T-helper 1 cell (primary cell): ENCODE measurements at places on chromosomes 16 and 17.

- DNase-seq = no peak
These were observed 398.8 kb downstream of the HS3ST3B1 start for GRCh38 chr17:14699574-14700185.

DNA sequence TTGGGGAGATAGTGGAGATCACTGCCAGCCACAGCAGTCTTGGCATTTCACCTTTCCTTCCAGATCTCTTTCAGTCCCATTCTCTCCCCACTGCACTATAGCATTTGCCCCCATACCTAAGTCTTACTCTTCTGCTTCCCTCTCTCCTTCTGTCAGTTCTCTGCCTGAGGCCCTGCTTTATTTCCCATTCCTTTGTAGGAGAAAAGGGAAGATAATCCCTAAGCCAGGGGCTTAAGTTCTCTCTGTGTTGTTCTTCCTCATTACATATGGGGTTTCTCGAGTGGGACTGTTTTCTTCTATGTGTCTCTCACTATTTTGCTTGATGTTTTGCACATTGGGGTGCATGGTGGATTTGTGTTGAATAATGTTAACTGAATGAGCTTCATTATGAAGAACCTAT lies 6.4 kb downstream of the KDM6B start:
- no peak for DNase-seq

- DNase-seq = no peak
These were observed 90.6 kb upstream of the HLF start for GRCh38 chr17:55174133-55174532.

GRCh38 chr17:77124192-77124889 lies 16.4 kb upstream of the SEC14L1 start:
- no peak for DNase-seq

- DNase-seq = no peak
These were observed 69.9 kb downstream of the RPTOR start for GRCh38 chr17:80614332-80615047.

- no peak for DNase-seq
These were observed 1.0 kb downstream of the ORAI3 start for GRCh38 chr16:30949650-30950515.

GRCh38 chr16:80527297-80527696 lies 13.5 kb upstream of the DYNLRB2 start:
- DNase-seq = no peak

DNA sequence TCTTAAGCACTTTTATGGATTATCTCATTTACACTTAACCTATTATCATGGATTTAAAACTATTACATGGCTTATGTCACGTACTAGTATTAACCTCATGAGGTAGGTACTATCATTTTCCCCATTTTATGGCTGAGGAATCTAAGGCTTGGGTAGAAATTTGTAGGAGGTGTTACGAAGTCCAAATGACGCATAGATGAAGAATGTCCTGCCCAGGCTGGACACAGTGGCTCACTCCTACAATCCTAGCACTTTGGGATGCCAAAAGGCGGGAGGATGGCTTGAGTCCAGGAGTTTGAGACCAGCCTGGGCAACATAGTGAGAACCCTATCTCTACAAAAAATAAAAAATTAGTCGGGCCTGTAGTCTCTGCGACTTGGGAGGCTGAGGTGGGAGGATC lies 4.8 kb upstream of the C1QL1 start:
- no peak for DNase-seq

- no peak for DNase-seq
These were observed 36.5 kb downstream of the CPNE2 start for GRCh38 chr16:57128771-57129389.

DNA sequence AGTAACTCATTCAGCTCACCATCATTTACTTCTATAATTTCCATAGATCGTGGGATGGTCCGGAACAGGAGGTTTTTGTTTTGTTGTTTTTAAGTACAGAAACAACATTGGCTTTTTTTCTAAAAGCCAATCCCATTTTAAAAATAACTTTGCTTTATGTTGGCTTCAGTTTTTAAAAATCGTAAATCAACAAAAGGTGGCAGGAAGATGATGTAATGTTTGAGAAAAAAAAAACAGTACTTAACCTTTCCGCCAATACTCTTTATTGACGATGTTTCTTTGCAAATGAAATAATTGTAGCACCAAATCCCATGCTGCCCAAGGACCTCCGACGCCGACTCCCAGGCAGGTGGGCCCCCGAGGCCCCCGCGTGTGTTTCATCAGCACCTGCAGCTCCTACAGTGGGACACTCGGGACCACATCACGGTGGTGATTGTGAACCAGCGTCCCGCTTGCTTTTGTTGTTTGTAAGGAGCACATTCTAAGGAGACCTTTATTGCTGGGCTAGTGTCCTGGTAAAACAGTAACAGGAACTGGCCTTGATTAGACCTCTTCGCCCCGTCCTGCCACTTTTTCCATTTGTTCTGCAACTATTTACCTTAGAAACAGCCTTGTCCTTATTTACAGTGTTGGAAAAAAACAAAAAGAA lies 140.2 kb upstream of the CHMP6 start:
- no peak for DNase-seq

DNA sequence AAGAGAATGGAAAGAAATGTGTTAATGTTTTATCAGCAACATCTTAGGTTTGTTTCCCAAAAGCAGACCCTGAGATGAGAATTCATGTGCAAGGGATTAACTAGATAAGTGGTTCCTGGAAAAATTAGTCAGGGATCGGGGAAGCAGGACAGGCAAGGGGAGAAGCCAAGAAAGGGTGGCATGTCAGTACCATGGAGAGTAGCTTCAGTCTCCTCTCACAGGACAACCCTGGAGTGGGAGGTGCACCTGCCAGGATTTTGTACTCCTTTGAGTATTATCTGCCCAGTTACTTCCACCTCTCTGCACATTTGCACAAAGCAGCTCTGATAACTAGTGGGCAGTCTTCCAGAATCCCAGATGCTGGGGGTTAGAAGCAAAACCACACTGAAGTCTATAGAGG lies 117.0 kb downstream of the RGS9 start:
- no peak for DNase-seq

- DNase-seq = no peak
These were observed 83.5 kb downstream of the XYLT1 start for GRCh38 chr16:17387256-17387655.

GRCh38 chr16:4846901-4847773 lies at the start of the genes GLYR1 and UBN1:
Gene GLYR1, minus strand, starts transcription at chr16:4847288. Its CDS starts 23 bp downstream, at chr16:4847265.
Gene UBN1, plus strand, starts transcription at chr16:4847481. Its CDS starts 5,437 bp downstream, at chr16:4852918.
- DNase-seq = peak; percentile 99

- DNase-seq = no peak
These were observed 25.4 kb upstream of the WSB1 start for GRCh38 chr17:27268394-27269085.

GRCh38 chr17:20026960-20027359 lies 17.8 kb downstream of the SPECC1 start:
- DNase-seq = no peak

- no peak for DNase-seq
These were observed 53.0 kb downstream of the TUBD1 start for GRCh38 chr17:59839651-59840328.

GRCh38 chr16:53792161-53792951 lies 88.4 kb downstream of the FTO start:
- DNase-seq = no peak

- no peak for DNase-seq
These were observed 53.4 kb downstream of the BRIP1 start for GRCh38 chr17:61809816-61810392.

DNA sequence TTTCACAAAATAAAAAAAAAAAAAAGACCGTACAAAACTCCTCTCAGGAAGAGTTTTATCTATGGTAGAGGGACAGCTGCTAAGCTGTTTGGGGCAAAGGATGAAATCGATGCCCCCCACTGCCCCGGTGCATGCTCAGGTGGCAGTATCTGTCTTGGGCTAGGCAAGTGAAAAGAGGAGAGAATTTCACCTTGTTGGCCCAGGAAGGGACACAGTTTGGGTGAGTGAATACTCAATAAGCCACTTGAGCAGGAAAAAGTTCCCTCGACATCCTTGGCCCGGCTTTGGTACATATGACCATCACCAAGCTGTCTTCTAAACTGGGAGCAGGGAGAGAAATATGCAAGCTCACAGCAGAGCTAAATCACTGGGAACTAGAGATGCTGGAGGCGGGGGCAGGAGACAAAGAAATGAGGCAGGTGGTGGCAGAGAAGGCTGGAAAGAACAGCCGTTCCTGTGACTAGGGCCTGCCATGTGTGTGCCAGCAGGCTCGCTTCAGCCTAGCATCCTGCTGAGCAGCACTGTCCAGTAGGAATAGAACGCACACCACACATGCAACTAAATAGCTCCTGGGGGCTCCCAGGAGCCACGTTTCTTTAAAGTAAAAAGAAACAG lies 8.2 kb upstream of the EIF1 start:
- no peak for DNase-seq

DNA sequence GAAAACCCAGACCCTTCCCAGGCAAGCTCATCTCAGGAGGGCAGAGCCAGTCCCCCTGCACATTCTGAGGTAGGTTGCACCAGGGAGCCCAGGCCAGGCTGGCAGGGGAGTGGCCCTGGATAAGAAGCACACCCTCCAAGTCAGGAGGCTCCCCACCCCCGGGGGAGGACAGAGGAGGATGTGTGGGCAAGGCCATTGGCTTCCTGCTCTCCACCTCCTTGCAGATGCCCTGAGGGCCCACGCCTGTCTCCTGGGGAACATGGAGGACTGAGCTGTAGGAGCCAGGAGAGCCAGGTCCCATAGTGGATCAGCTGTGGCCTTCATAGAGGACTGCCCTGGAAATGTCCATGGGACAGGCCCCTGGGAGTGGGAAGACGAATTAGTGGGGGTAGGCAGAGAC lies 126.7 kb downstream of the IRF8 start:
- no peak for DNase-seq

DNA sequence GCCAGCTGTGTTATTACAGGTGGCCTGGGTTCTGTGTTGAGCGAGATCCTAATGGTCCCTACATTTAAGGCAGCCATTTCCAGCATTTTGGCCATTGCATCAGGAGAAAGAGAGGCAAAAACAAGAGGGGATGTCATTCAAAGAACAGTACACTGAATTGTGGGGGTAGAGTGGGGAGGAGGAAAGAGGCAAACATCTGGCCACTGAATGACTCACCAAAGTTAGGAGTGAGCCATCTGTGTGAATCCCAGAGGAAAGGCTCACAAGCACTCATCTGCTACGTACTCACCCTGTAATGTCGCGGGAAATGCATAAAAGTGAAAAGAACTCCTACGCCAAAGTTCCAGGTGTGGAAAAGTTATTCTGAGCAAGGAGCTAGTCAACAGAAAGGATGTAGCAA lies 16.7 kb downstream of the KRABD2 start:
- DNase-seq = no peak

- no peak for DNase-seq
These were observed 62.3 kb downstream of the CLEC16A start for GRCh38 chr16:11006656-11007055.

- DNase-seq = no peak
These were observed 16.2 kb downstream of the SMTNL2 start for GRCh38 chr17:4600563-4600962.

GRCh38 chr17:76515274-76515949 lies 14.2 kb upstream of the RHBDF2 start:
- DNase-seq = peak; percentile 95

DNA sequence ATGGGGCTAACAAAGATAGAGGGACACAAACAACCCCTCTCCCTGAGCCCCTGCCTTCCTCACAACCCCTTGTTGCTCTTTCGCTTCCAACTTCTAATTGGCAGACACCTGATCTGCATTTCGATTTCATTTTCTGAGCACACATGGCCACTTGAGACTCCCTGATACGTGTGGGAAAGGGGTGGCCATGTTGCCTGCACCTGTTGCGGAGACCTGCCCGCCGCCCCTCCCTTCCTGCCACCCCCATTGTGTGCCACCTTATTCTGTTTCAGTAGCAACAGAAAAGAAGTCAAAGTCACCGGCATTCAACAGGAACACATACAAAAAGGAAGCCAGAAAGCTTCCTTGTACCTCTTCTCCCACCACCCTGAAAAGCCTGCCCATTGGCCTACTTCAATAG lies 254.7 kb upstream of the SOX9 start:
- DNase-seq = no peak

DNA sequence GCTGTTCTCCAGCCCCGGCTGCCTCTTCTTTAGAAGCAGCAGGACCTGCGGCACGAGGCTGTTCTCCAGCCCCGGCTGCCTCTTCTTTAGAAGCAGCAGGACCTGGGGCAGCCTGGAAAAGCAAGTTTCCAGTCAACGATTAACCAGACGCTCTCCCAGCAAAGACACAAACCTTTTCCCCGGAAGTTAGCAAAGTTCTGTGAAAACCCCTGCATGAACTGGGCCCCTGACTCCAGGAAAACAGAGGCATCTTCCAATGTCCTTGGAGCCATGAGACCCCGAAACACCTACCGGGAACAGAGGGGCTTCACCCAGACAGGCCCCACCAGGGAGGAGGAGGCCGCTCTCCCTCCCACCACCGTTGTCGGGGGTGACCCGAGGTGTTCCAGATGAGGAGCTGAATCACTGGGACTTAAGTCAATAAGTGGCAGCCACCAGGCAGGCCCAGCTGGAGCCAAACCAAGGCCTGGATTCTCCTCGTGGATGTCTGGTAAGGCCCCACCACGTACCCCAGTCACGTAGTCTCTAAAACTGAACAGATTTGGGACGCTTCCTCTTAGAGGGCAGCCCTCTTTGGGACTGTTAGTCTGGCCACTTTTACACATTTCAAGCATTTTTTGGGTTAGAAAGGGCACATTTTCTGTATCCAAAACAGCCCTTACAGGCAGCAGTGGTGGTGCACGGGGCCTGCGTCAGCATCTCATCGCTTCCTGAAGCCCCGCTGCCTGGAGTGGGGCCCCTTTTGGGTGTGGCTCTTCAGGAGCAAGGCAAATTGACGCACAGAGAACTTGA lies at the start of gene RPH3AL:
Gene RPH3AL (minus strand): TSS at position 387 of the 792 bp plus-strand sequence. CDS start 25,264 bp downstream, outside the sequence.
- no peak for DNase-seq

DNA sequence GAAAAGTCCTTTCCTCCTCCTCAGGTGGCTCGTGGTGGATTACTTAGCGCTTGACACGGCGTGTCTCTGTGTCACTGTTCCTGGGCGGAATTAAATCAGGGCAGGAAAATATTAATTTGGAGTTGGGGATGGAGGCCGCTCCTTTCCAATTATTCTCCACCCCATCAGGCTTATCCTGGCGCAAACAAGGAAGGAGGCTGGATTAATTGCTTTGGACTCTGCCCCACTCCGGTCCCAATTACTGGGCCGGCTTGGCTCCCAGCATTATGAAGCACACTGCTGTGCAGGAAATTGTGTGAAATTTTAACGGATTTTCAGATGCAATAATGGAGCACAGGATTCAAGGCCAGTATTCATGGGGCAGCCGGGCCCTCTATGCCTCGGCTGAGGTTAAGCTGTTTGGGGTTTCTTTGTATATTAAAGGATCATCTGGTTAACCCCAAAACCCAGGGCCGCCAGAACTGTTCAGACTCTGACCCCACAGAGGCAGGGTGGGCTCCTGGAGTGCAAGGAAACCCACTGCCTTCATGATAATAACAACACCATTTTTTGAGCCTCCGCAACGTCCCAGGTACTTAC lies 87.8 kb downstream of the MRM1 start:
- DNase-seq = no peak

DNA sequence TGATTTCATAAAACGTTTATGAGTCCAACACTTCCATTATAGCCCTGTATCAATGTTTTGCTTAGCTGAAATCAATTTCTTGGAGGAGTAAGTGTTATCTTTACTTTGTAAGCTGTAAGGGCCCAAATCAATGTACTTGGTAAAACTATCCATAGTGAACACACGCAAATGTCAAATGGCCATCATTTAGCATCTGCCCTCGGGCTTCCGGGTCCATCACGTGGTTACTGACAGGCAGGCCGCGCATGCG lies 687 bp upstream of the NARF start:
- no peak for DNase-seq
